ENCODE measurements at places on chromosomes 4 and X. TPM values are rescaled to one million over a fixed set of nuclear protein-coding genes. Genes with fewer than 3 reads are reported as not detected.

- H3K36me3 ChIP-seq: peaks cover 15% of the 10 kb centered on the region
- H3K27ac ChIP-seq: no peak overlapping the region
- H3K4me3 ChIP-seq: no peak overlapping the region
- no peak for DNase-seq
- H3K4me1 ChIP-seq: no peaks in the 10 kb centered on the region
These were observed 252.6 kb downstream of the RAPGEF2 start for GRCh38 chr4:159355466-159355865.

DNA sequence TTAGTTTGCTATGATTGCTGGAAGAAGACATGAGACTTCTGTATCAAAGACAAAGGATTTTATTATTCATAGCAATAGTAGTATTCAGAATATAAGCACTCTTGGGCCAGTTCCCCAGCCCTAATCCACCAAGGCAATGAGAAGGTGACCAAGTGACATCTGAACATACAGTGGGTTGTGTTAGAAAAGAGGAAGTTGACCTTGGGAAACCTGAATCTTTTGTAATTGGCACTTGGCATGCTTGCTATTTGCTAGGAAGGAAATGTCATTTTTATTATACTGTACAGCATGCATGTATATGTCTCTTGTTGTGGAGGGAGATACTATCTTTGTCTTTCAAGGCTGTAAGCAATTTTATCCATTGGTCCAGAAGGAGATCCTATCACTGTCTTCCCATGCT, 216.1 kb upstream of the FAT1 start:
- H3K4me3 ChIP-seq: no peak overlapping the region
- no peaks in the 10 kb centered on the region for H3K27me3 ChIP-seq
- DNase-seq: no peak
- H3K27ac ChIP-seq: no peak overlapping the region
- H3K36me3 ChIP-seq: no peaks in the 10 kb centered on the region

GRCh38 chr4:113181289-113182007, 132.0 kb downstream of the ANK2 start:
- H3K4me1 ChIP-seq: no peaks in the 10 kb centered on the region
- no peaks in the 10 kb centered on the region for H3K36me3 ChIP-seq
- no peaks in the 10 kb centered on the region for H3K27me3 ChIP-seq
- DNase-seq: no peak

DNA sequence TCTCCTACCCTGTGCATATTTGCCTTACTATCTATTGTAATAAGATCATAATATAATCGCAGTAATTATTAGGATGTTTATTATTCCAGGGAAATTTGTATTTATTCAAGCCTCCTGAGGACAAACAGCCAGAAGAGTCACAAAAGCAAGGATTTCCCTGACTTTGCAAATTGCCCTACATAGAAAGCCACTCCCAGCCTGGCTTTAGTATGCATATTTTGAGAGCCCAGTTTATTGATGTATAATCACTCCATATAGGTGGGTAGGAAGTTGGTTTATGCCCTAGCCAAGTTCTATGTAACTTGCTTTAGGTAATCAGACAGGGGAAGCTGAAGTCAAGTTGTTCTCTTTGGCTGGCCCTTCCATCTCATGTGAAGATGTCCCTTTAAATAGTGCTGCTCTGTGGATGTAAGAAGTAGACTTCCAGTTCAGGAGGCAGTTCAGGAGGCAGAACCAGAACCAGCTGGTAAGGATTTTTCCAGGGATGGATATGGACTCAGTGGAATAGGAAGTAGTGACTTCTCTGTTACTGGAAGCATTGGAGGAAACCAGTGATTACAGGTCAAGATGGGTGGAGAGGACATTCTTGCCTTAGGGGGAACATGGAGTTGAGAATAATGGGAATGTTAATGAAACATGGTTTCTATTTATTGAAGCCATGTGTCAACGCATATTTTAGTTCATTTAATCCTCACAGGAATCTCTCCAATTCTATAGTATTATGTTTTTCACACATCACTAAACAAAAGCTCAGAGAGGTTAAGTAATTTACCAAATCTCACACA, 70.5 kb upstream of the KIT start:
- H3K36me3 ChIP-seq: no peaks in the 10 kb centered on the region
- DNase-seq: no peak
- no peaks in the 10 kb centered on the region for H3K4me1 ChIP-seq
- no peak overlapping the region for H3K27ac ChIP-seq

- no peaks in the 10 kb centered on the region for H3K36me3 ChIP-seq
- no peak overlapping the region for H3K4me3 ChIP-seq
These were observed 25.1 kb upstream of the UGT2B11 start for GRCh38 chr4:69239557-69240168.

DNA sequence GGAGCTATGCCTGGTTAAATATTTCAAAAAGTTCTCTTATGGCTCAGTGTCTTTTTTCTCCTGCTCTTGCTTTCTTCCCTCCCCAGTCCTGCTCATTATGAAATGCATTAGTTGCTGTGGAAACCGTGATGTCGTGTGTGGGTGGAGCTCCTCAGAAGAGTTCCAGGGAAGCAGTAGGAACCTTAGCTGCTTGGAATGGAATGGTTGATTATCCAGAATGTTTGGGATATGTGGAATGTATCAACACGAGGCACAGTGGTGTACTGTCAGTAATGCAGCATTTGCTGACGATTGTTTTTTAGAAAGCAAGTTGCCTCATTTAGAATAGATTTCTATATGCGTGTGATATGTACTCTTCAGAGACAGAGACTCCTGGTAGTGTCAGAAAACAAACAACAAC, 333.2 kb downstream of the ARHGAP10 start:
- H3K4me1 ChIP-seq: peaks cover 19% of the 10 kb centered on the region
- peaks cover 9% of the 10 kb centered on the region for H3K36me3 ChIP-seq
- H3K4me3 ChIP-seq: no peak overlapping the region
- no peaks in the 10 kb centered on the region for H3K27me3 ChIP-seq
- no peak overlapping the region for H3K27ac ChIP-seq
- DNase-seq: no peak

DNA sequence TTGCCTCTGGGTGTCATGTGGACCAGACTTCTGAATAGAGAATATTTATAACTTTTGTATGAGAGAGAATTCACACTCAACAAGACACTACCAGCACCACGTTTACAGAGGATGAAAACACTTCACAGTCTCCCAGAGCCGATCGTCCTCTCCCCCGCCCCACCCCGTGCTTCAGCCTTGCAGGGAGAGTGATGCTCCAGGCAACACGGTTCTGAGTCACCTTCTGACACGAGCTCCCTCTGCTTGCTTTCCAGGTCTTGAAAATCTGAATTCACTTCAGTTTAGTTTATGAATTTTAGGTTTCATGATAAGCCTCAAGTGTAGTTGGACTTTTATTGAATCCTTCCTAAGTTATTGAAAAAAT, 59.8 kb downstream of the CPLX1 start:
- H3K4me3 ChIP-seq: no peak overlapping the region
- H3K36me3 ChIP-seq: peaks cover 65% of the 10 kb centered on the region
- H3K4me1 ChIP-seq: peaks cover 28% of the 10 kb centered on the region
- peak overlapping the region; percentile 45 for H3K27ac ChIP-seq

- H3K36me3 ChIP-seq: no peaks in the 10 kb centered on the region
- H3K27ac ChIP-seq: no peak overlapping the region
- no peaks in the 10 kb centered on the region for H3K4me1 ChIP-seq
- no peak for DNase-seq
- H3K27me3 ChIP-seq: no peaks in the 10 kb centered on the region
These were observed 215.7 kb downstream of the TMA16 start for GRCh38 chr4:163710158-163710557.

DNA sequence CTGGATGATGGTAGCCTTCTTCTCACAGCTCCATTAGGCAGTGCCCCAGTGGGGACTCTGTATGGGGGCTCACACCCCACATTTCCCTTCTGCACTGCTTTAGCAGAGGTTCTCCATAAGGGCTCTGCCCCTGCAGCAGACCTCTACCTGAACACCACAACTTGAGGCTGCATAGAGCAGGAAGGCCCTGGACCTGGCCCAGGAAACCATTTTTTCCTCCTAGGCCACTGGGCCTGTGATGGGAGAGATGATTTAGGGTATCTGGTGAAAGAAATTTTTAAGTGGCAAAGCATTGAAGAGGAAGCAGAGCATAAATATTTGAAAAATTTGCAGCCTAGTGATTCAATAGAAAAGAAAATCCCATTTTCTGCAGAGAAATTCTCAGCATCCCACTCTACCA, 17.3 kb downstream of the F8A3 start:
- peaks cover 10% of the 10 kb centered on the region for H3K36me3 ChIP-seq
- H3K27me3 ChIP-seq: no peaks in the 10 kb centered on the region
- no peaks in the 10 kb centered on the region for H3K4me1 ChIP-seq
- DNase-seq: no peak

DNA sequence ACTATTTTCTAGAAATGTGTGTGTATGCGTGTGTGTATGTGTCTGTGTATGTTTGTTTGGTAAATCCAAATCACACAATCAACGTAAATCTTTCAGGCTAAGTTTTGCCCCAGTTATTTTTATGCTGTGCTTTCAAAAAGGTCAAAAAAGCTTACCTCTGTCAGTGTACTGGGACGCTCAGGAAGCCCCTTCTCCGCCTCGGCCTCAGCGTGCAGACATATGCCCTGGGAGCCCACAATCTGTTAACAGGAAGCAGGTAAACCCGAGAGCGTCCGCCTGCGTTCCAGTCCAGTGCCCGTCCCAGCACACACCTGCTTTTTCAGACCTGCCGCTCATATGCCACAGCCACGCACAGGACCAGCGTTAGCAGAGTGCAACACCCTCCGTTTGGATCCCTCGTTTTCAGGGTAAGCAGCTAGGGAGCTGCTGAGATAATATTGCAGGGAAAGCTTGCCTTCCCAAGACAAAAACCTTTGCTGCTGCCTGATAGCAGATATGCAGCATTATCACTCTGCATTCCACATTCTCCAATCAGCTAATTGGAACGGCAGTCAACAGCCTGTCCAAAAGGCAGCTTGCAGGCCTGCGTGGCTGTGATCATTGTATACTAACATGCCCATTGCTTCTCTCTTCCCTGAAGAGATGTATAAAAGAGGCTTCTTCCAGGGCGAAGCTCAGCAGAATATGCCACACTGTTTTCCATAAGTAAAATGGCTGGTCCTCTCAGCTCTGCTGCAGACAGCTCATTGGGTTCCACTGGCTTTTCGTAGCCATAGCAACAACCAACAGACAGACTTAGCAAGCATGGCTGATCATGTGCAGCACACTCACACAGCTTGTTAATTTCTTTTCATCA, at the start of gene SORBS2:
Gene SORBS2, minus strand, starts transcription at position 686 of the 856 bp plus-strand sequence. CDS start 121,623 bp downstream, outside the sequence.
- DNase-seq: no peak
- no peak within 1 kb of the TSS for H3K27ac ChIP-seq
- H3K27me3 ChIP-seq: peaks cover 3% of the 10 kb centered on the region
- H3K36me3 ChIP-seq: no peaks in the 10 kb centered on the region

DNA sequence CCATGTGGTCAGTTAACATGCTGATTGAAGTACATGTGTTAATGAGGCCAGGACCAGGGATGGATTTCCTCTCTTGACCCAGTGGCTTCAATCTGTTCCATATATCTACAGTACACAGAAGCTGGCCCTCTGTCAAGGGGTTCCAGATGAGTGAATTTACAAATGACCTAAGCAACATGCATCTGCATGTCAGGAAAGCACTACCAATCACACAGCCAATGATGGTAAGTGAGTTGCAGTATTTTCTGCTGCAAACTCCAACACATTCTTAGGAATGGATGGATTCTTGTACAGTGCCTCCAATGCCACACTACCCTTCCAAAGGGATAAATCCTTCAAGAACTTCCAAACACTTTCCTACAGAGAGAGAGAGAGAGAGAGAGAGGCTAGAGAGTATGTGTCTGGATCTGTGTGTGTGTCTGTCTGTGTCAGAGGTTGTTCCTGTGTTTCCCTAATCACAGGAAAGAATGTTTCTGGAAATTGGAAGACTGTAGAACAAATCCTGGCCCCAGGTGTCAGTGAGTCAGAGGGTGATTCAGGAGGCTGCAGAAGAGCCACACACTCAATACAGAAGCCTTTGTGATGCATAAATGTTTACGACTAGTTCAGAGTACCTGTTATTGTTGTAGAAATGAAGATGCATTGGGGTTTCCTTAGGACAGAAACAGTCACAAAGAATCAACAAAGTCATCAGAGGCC, 107.5 kb downstream of the GUCY2F start:
- no peaks in the 10 kb centered on the region for H3K27me3 ChIP-seq
- no peaks in the 10 kb centered on the region for H3K4me1 ChIP-seq
- no peak overlapping the region for H3K27ac ChIP-seq

DNA sequence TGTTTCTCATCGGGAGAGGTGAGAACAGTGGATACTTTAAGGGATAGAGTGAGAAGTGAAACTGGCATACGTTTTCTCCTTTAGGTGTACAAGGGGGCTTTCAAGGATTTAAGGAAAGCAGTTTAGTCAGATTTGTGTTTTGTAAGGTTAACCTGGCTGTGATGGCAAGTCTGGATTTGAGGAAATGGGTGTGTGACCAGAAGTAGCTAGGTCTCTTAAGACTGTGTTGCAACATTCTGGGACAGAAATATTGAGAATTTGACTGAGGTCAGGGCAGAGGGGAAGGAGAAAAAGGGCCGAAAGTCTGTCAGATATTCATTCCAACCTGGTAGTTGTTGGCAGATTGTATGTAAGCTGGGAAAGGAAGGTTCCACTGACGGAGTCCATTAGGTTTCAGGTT, 10.4 kb upstream of the GABRE start:
- H3K4me1 ChIP-seq: no peaks in the 10 kb centered on the region
- H3K4me3 ChIP-seq: no peak overlapping the region
- H3K36me3 ChIP-seq: no peaks in the 10 kb centered on the region
- H3K27ac ChIP-seq: no peak overlapping the region

- H3K4me3 ChIP-seq: no peak overlapping the region
- no peaks in the 10 kb centered on the region for H3K36me3 ChIP-seq
- peak; percentile 23 for DNase-seq
- peaks cover 9% of the 10 kb centered on the region for H3K27me3 ChIP-seq
- H3K27ac ChIP-seq: no peak overlapping the region
These were observed 100.1 kb downstream of the EIF4E start for GRCh38 chr4:98828801-98829200.

- no peak for DNase-seq
- H3K27ac ChIP-seq: no peak overlapping the region
- no peak overlapping the region for H3K4me3 ChIP-seq
- peaks cover 4% of the 10 kb centered on the region for H3K4me1 ChIP-seq
- peaks cover 15% of the 10 kb centered on the region for H3K27me3 ChIP-seq
- H3K36me3 ChIP-seq: no peaks in the 10 kb centered on the region
These were observed 11.4 kb upstream of the SLAIN2 start for GRCh38 chr4:48329976-48330375.

DNA sequence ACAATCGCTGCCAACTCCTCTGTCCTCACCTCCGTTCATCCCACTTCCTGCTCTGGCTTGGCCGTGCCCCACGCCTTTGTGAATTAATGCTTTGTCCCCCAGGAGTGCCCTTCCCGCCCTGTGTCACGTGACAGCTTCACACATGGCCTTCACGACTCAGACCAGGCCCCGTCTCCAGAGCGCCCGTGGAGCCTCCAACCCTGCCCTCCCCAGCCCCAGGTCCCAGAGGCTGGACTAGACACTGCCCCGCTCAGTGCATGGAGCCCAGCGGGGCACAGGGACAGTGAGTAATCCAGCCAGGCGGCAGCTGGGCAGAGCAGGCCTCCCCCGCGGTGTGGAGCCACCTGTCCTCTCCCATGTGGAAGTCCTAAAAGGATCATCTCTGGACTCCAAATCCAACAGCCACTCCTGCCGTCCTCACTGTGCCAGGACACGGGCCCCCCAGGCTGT, 7.4 kb downstream of the ADRA2C start:
- no peak for DNase-seq
- no peaks in the 10 kb centered on the region for H3K36me3 ChIP-seq

The SOX3 gene
- total RNA-seq: not detected

The PGAM4 gene
- not detected for total RNA-seq

The RHOXF2 gene
- not detected for total RNA-seq

The RNF128 gene
- not detected for total RNA-seq

The CCNA2 gene
- 107 TPM for total RNA-seq

The CLDN2 gene
- not detected for total RNA-seq
